ENCODE measurements at places on chromosomes 5 and 9.

GRCh38 chr9:70125621-70126263 lies 82.1 kb downstream of the MAMDC2 start:
- no peak for DNase-seq

- no peak for DNase-seq
These were observed 1.5 kb downstream of the WHRN start for GRCh38 chr9:114503522-114504340.

- DNase-seq: no peak
These were observed 49.9 kb upstream of the C5orf46 start for GRCh38 chr5:147956064-147956841.

DNA sequence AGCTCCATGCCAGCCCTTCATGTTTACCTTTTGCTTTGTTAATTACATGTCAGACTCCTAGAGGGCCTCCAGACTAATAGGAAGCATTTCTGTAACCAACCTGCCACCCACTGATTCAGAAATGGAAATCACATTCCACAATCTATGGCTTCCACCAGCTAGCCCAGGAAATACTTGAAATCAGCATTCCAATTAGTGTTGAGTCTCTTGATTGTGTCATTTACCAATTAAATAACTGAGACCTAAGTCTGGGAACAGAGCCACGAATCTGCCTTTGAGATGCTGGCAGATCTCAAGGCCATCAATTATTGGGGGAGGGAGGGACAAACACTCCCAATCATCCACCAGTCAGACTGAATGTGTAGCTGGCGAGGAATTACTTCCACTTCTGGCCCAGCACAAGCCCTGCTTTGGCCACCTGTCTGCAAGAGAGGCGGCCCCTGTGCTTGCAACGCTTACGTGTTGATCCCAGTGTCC lies 27.4 kb upstream of the SAP30L start:
- DNase-seq: no peak

DNA sequence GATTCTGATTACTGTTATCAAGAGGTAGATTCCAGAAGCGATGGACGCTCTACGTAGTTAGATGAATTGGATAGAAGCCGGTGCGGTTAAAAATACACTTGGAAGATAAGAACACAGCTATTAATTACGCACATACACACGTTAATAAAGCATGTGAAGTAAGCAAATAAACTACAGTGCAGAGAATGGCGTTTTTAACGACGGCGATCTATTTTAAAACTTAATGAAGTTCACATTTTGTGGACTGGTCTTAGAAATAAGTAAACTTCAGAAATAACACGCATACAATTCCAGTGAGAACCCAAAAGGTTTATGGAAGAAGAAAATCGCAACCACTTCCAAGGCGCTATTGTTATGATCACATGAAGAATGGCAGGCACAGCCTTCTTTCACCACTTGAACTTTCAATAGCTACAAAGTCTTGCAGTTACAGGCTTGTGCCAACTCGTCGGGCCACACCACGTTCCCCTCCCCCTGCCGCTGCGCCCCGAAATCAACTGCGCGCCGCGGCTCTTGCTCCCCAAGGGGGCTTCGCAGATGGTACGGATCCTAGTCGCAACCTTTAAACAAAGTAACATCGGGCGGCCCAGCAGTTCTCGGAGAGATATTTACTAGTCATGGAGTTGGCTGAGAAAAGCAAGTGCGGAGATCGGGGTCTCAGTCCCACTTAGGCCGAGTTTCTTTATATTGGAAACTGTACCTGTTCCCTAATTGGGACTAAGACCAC lies 866 bp upstream of the SEMA6A start:
- DNase-seq: no peak

GRCh38 chr5:159807586-159807985 lies 108.7 kb upstream of the ADRA1B start:
- DNase-seq: no peak

DNA sequence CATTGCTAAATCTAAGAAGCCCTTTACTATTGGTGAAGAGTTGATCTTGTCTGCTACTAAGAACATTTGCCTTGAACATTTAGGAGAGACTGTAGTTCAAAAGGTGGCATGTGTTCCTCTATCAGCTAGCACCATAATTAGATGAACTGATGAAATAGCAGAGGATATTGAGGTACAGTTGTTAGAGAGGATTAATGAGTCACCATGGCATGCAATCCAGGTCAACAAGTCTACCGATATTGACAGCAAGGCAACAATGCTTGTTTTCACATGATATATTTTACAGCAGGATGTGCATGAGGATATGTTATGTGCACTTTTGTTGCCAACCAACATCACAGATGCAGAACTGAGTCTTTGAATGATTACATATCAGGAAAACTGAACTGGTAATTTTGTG lies 134.3 kb upstream of the CDH9 start:
- no peak for DNase-seq

GRCh38 chr5:16826379-16827125 lies 109.5 kb downstream of the MYO10 start:
- DNase-seq: no peak

DNA sequence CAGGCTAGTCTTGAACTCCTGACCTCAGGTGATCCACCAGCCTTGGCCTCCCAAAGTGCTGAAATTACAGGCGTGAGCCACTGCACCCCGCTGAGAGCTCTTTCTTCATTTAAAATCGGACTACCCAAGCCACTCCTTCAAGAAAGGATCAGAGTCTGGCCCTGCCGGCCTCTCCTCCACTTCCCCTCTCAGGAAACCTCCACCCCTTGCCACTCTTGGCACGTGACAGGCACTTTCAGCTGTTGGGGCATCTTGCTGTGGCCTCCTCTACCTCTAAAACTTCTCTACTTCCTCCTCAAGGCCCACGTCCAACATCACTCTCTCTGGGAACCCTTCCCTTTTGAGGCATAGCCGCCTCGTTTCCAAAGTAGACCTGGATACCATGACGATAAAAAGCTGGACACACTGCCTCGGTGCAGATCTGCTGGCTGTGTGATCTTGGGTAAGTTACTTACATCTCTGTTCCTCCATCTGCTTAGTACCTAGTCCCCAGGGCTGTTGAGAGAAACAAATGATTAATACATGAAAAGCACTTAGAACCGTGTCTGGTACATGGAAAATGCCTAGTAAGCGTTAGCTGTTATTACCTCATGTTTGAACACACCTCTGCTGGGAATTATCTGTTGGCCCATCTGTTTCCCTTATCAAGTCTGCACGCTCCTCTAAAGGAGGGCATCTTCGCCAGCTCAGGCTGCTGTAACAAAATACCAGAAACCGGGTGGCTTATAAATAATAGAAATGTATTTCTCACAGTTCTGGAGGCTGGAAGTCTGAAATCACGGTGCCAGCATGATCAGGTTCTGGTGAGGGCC lies 55.3 kb downstream of the SMIM23 start:
- no peak for DNase-seq

- DNase-seq: no peak
These were observed 498.0 kb downstream of the PRDM9 start for GRCh38 chr5:24005384-24005783.

DNA sequence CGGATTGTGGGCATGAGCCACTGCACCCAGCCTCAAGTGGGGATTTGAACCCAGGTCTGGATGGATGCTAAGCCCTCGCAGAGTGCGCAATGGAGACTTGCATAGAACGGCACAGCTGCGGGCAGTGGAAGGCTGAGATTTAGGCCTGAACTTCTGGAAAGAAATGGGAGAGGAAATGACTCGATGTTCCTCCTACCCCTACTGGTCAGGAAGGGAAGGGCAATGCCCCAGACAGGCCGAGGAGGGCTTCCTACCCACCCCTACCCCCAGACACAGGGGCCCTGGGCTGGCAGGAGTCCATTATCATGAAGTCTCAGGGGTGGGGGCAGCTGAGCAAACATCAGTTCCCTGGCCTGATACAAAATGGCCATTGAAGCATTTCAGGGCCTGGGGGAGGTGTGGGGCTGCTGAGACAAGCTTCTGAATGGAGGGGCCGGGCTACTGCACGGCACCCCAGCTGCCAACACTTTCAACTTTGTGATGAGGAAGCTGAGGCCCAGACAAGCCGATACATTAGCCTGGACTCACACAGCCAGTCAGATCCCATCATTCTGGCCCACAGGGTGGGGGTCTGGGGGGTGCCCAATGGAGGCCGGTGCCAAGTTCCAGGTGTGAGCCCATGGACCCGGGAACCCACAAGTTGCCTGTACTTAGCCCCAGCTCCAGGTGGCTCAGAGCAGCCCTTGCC lies 13.5 kb upstream of the WDR38 start:
- no peak for DNase-seq

DNA sequence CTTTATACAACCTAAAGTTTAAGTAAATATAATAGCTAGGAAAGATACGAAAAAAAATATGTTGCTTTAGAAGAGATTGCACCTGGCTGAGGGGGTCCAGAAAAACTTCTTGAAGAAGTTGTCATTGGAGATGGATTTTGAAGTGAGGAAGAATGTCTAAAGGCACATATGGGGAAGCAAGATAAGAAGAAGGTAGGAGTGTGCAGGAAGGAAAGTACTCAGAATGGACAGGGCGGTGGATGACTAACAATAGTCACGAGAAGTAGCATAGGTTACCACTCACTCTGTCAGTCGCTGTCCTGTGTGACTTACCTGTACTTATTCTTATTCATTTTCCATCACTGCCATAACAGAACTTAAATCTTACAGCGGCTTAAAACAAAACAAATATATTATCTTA lies 251.6 kb downstream of the GRIA1 start:
- DNase-seq: no peak

DNA sequence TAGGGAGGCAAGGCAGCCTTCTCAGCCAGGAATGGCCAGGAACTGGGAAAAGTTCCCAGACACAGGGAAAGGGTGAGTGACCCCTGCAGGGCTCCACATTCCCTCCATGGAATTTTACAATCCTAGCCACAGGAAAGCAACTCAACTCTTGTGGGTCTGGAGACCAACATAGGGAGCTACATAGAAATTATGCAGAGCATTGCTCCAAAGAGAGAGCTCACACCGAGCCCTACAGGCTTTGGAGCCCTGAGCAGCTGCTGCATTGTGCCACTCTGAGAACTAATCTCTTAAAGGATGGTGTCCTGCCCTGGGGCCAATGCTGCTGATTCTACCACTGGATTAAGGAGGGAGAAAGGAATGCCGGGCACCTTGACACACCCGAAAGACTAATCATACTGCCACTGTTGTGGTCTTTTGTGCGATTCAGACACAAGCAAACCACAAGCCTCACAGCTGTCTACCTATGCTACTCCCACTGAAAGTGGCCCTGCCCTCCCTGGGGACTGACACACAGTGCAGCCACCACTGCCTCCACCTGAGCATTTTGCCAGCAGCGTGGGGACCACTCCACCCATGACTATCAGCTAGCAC lies 1089.8 kb upstream of the NUDT12 start:
- DNase-seq: no peak

GRCh38 chr5:43121913-43122484 lies 1.3 kb downstream of the ZNF131 start:
- no peak for DNase-seq

DNA sequence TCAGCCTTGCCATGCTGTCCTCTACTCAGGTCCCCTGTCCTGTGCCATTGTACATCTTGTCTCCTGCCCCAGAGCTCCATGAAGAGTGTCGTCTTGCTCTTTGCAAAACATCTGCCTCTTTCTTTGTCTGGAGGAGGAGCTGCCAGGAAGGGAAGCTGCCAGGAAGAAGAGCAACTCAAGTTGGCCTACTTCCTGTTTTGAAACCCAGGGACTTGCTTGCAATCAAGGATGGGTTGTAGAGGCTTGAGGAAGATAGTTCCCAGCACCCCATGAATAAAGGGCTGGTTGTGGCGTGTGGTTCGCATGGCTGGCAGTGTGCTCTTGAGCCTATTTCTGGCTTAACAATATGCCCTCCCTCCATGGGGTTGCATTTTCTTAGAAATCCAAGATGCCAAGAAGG lies 53.0 kb upstream of the CPEB4 start:
- DNase-seq: no peak

DNA sequence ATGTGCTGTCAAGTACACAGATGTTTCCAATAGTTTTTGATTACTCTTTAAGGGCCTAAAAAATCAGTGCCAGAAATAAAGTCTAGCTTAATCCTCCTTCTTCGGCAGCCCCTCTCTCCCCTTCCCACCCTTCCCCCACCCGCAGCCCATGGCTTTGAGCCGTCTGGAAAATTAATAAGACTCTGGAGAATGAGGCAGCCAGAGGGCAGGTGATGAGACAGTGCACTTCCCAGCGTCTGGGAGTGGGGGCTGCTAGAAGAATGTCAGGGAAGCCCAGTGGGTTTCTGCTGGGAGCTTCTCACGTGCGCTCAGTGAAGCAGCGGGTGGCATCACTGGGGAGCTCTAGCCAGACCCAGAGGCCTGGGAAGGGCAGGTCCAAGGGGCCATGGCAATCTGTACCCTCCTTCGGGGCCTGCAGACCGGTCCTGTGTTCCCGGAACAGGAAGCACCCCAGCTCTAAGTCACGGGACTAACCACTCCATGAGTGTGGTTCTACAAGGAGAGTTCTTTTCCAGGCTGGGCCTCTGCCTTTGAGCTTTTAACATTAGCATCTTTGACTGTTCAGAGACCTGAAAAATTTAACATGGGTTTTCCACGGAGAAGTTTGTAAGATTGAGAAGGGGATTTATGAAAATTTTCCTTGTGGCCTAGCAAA lies 164.8 kb upstream of the OTULINL start:
- DNase-seq: no peak

DNA sequence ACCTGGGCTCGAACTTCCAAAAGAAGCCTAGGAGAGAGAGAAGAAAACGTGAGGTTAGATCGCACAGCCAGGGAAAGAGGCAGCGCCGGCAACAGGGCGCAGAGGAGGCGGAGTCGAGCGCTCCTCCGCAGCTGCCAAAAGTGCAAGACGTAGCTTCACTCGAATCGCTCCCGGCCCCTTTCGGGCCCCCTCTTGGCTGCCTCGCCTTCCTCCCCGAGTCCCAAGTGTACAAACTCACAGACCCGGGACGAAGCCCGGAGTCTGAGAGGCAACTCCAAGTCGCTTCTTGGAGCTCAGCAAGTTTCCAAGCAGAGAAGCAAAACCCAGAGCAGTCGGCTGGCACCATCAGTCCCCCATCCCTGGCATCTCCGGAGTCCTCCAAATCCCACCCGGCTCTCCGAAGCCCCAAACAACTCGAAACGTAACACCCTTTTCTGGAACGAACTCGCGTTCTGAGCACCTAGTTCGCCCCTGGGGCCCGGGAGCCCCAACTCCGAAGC lies 1.2 kb downstream of the MIER3 start:
- DNase-seq: no peak

DNA sequence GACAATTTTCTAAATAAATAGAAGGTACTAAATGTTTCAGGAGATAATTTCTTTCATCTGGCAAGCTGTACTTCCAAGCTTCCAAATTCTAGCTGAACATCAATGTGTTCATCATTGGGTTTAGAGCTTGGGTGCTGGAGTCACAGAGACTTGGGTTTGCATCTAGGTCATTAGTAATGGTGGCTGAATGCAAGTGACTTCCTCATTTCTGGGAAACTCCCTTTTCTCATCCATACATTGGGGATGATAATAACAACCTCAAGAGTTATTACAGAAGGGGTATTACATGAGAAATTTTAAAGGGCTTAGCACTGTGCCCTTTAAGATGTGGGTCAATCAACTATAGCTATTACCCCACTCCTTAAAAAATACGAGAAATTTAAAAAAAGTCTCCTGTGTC lies 41.1 kb upstream of the KLF4 start:
- no peak for DNase-seq

- no peak for DNase-seq
These were observed 63.1 kb upstream of the CD180 start for GRCh38 chr5:67259548-67260215.

Measured in pulmonary artery endothelial cell (primary cell).